ENCODE measurements at places on chromosomes 11 and 22.

DNA sequence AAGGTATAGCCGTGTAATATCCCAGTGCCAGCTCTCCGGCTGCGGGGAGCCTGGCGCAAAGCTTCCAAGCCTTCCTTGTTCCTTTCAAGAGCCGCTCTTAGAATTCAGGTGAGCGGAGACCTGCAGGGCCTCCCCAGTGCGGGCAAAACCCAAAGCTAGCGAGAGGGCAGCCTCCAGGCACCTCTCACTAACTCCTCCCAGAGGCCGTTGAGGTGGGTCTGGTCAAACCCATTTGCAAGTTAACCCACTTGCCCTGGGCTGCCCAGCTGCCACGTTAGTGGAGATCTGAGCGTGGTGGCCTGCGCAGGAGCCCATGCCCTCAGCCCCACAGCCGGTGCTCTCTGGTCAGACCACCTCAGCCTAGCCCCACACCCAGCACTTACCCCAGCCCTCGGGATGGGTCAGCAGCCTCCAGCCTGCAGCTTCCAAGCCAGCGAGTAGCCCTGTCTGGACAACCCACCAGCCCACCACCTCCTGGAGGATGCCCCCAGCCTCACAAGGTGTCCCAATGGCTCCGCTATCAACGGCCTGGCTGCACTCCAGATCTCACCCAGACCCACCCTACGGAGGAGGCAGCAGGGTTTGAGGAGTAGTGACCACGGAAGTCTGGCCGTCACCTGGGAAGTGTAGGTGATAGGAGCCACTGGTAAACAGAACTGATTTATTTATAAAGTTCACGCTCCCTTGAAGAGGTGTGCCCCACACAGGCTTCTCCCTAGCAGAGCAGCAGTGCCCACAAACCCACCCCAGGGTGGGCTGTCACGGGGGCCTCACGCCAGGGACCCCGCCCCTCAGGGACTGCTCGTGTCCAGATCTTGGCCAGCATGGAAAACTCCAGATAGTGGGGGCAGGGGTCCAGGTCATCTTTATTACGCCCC, 2.3 kb downstream of the ASCL2 start:
- H3K4me3 ChIP-seq, result no peak overlapping the region
- no peak for DNase-seq
- H3K4me1 ChIP-seq, result peaks cover 5% of the 10 kb centered on the region
- peaks cover 38% of the 10 kb centered on the region for H3K27me3 ChIP-seq
- no peaks in the 10 kb centered on the region for H3K36me3 ChIP-seq

- H3K4me3 ChIP-seq, result no peak overlapping the region
- H3K4me1 ChIP-seq, result no peaks in the 10 kb centered on the region
- no peak for DNase-seq
- no peaks in the 10 kb centered on the region for H3K36me3 ChIP-seq
- H3K27me3 ChIP-seq, result no peaks in the 10 kb centered on the region
These were observed 38.4 kb downstream of the GRK3 start for GRCh38 chr22:25602916-25603315.

DNA sequence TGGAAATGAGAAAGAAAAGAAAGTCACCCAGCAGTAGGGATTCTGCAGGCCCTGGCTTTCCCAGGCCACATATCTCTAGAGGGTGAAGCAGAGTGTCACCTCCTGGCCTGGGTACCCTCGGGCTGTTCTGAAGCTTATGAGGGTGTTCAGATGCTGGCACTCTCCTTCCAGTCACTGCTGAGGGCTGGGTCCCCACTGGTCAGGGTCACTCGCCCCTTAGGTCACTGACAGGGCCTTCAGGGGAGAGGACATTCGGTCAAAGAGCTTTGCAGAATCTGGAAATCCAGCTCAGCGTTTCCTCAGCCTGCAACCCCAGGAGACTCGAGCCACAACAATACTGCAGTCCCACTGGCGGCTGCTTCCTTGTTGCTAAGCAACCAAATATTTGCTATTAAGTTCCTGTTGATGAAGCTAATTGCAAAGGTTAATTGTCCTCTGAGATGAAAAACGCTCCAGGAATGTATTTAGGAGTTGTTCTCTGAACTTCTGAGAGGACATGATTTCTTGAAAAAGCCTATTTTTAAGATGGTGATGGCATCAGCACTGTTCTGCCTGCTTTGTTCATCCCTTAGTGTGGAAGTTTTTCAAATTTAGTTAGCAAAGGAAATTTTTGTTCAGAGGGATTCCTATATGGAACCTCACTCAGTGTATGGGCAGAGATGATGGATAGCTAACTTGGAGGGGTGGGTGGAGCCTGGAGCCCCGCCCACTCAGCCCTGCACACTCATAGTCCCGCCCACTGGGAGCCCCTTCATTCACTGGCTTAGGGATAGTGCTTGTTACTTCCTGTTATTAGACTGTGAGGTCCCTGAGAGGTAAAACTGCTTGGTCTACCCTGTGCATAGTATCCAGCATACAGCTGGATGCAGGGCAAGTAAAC, 109.2 kb downstream of the CSNK2A3 start:
- peaks cover 2% of the 10 kb centered on the region for H3K4me1 ChIP-seq
- no peaks in the 10 kb centered on the region for H3K27me3 ChIP-seq
- no peak overlapping the region for H3K27ac ChIP-seq
- no peak for DNase-seq
- H3K36me3 ChIP-seq, result no peaks in the 10 kb centered on the region

- no peak overlapping the region for H3K27ac ChIP-seq
- no peak for DNase-seq
- no peaks in the 10 kb centered on the region for H3K36me3 ChIP-seq
- no peak overlapping the region for H3K4me3 ChIP-seq
These were observed 26.0 kb upstream of the CBX7 start for GRCh38 chr22:39178206-39179111.

DNA sequence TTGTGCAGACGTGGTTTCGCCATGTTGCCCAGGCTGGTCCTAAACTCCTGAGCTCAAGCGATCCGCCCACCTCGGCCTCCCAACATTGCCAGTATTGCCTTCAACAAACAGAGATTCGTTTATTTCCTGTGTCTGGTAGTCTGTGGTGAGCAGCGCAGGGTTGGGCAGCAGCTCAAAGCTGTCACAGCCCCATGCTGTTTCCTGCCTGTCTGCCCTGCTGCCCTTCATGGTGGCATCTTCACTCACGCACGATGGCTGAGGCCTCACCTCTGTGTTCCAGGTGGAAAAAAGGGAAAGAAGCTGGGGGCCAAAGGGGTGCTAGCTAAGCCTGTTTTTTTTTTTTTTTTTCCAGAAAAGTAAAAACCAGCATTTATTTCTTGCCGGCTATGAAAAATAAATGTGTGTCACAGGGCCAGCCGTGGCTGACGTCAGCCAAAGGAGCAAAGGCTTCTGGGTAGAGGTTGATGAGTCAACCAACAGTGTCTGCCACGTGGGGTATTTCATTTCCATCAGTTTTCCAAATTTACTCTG, 28.8 kb downstream of the TBC1D22A start:
- no peak overlapping the region for H3K4me3 ChIP-seq
- DNase-seq, result no peak
- H3K4me1 ChIP-seq, result no peaks in the 10 kb centered on the region

DNA sequence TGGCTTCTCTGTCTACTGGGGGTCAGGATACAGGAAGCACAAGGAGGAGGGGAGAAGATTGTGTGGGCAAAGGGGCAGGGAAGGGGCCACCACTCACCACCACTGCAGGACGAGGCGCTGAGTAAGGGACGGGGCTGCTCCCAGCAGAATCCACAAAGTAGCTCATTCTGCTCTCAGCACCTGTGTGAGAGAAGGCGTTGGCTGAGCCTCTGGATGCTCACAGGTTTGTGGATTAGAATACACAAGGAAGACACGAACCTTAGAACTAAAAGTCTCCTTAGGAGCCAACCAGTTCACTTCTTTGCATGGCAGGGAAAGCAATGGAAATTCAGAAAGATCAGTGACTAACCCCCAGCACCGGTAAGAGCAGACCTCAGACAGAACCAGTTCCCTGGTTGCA, 14.4 kb downstream of the ETS1 start:
- no peak overlapping the region for H3K4me3 ChIP-seq
- DNase-seq, result no peak
- no peaks in the 10 kb centered on the region for H3K36me3 ChIP-seq
- peaks cover 8% of the 10 kb centered on the region for H3K4me1 ChIP-seq
- H3K27me3 ChIP-seq, result no peaks in the 10 kb centered on the region
- no peak overlapping the region for H3K27ac ChIP-seq
